Fibroblast of pulmonary artery (primary cell): ENCODE measurements at places on chromosomes 16 and 17.

- DNase-seq, result no peak
Observed at GRCh38 chr16:12311309-12311708, 334.8 kb downstream of the SNX29 start.

DNA sequence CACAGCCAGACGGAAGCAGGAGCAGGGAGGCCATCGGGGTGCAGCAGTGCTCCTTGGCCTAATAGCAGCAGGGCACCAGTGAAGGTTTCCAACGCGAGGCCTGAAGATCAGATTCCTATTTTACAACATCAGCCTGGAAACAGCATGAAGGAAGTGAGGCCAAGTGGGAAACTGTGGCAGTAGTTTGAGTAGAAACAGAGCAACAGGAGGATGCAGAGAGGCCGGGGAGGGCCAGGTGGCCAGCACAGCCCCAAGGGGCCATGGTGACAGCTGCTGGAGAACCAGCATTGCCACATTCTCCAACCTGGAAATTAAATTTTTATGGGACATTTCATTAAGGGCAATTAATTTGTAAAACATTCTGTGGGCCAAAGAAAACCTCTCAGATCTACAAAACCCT, 3.4 kb upstream of the ANKRD11 start:
- no peak for DNase-seq

DNA sequence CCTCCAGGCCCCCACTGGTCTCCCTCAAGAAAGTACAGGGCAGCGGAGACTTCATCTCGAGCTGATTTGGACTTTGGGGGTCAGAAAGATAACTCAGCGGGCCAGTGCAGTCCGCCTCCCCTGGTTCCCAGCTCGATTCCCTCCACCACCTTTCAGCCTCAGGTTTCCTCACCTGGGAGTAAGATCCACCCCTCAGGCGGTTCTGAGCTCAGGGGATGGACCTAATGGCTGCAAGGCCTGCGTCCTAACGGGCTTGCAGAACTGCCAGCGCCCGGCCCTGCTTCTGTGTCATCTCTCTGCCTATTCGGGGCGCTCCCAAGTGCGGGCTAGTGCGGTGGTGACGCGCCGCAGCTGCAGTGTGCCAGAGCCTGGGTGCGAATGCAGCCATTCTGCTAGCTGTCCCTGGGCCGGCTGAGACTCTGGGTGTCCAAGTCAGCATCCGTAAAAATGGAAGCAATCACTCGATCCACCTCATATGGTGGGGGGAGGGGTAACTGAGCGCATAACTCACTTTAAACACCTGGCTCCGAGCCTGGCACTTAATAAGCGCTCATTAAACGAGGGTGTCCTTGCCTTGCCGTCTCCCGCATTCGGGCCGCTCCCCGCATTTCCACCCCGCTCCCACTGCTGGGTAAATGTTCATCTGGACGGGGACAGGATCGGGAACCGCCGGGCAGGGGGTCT, 129.6 kb upstream of the LHX1 start:
- DNase-seq, result no peak

- DNase-seq, result no peak
Observed at GRCh38 chr17:62618647-62619416, 8.6 kb upstream of the MRC2 start.

DNA sequence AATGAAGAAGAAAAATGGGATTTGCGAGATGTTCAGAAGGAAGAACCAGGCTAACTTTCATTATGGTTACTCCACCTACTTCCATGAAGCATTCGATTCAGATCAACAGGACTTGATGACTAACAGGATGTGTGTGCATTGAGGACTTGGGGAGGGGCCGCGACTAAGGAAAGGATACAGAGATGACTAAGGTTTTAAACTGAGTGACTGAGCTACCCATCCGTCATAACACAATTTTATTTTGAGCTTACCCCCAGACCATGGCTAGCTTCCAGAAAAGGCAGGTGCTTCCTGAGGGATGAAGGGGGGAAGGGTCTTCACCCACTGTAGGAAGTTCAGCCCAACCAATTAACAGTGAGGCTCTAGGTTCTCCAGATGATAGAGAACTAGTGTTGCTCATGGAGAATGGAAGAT, 2.5 kb upstream of the CDYL2 start:
- DNase-seq, result peak; percentile 76

- no peak for DNase-seq
Observed at GRCh38 chr16:10180042-10180770, 2.0 kb downstream of the GRIN2A start.

GRCh38 chr16:17532338-17532995, 61.7 kb upstream of the XYLT1 start:
- no peak for DNase-seq

- no peak for DNase-seq
Observed at GRCh38 chr17:42673266-42673884, 3.4 kb downstream of the PLEKHH3 start.

GRCh38 chr16:4005281-4005680, 111.0 kb downstream of the ADCY9 start:
- no peak for DNase-seq

- no peak for DNase-seq
Observed at GRCh38 chr16:30669903-30670824, 11.9 kb downstream of the FBRS start.

DNA sequence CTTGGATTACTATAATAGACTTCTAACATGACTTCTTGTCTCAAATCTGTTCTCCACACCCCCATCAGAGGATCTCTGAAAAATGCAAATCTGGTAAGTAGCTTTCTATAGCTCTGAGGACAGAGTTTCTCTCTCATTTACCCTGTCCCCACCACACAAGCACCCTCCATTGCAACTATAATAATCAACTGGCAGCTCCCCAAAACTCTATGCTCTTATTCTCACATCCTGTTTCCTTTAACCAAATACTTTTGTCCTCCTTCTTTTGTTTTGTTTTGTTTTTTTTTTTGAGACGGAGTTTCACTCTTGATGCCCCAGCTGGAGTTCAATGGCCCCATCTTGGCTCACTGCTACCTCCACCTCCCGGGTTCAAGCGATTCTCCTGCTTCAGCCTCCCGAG, 73.4 kb downstream of the HELZ start:
- DNase-seq, result no peak

- DNase-seq, result no peak
Observed at GRCh38 chr16:79868841-79869240, 268.3 kb upstream of the MAF start.

GRCh38 chr17:69175625-69176456, 34.1 kb upstream of the ABCA6 start:
- peak; percentile 94 for DNase-seq

GRCh38 chr16:2428051-2428783, 1.0 kb upstream of the CCNF start:
- peak; percentile 27 for DNase-seq

- DNase-seq, result peak; percentile 63
Observed at GRCh38 chr17:71180801-71181385, 939.9 kb upstream of the SOX9 start.

- DNase-seq, result no peak
Observed at GRCh38 chr16:1343428-1344242, 8.0 kb downstream of the TSR3 start.

DNA sequence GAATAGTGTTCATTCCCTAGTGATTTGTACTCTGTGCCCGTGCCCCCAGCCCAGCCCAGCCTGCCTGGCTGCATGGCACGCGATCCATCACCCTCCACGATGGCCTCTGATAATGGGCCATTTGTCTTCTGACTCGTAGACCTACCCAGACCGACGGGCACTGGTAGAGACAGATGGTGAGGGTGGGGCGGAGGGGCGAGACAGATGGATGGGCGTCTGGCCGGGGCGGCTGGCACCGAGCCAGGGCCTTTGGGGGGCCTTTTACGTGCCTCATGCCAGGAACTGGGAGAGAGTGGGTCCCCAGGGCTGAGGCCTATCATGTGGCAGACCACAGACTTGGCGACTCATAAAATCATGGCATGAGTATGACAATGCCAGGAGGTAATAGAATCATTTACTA, 25.4 kb downstream of the CRHR1 start:
- no peak for DNase-seq

DNA sequence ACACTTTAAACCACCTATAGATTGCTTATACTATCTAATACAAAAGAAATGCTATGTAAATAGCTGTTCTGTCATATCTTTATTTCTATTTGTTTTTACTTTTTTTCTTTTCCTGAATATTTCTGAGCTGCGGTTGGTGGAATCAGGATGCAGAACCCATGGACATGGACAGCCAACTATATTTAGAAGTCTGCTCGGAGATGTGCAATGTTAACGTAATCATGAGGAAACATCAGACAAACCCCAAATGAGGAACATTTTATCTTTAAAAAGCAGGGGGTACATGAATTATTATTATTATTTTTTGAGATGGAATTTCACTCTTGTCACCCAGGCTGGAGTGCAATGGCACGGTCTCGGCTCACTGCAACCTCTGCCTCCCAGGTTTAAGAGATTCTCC, 31.4 kb upstream of the GHDC start:
- DNase-seq, result no peak

DNA sequence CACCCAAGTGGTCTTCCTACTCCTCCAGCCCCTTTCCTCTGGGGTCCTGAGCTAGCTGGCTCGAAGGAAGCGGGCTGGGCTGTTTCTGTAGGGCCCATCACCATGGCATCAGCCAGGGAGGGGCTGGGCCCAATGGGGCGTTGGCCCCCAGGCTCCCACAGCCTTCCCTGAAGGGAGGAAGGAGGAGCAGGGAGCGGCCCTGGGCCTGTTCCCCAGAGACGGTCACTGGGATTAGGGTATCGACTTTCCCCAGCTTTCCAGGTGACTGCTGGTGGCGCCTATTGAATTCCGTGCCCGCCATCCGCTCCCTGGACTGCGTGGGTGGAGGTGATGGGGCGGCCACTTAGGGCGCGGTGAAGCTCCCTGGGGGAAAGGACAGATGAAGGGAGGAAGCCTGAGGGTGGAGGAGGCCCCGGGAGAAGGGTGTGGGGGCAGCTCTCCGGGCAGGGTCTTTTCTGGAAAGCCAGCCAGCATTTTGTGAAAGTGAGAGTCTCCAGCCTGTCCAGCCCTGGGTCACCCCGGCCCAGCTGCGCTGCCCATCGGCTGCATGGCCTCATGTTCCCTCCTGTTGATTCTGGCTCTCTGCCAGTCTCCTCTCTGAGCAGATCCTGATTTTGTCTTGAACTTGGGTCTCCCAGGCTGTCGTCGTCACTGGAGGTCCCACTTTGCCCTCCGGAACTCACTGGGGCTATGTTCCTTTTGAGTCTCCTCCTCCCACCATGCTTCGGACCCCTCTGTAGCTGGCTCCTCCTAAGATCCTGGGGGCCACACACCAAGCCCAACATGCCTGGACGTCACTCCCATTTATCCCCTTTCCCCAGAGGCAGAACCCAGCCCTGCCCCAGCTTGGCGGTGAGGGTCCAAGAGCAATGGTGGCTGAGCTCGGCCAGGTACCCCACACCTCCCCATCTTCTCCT, 9.8 kb downstream of the NHERF1 start:
- DNase-seq, result peak; percentile 43

DNA sequence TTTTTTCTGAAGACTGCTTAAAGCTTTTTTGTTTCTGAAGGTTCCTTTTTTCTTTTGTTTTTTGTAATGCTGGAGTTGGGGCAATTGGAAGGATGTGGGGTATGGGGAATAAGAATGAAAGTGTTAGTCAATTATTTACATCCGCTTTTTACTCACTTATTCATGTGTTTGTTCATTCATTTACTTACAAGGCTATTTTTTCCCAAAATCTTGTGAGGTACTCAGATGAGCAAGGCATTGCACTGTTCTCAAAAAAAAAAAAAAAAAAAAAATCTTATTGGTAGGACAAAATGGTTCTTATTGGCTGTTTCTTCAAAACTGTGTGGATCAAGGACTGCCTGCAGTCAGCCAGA, 55.7 kb downstream of the PLD6 start:
- DNase-seq, result no peak

- no peak for DNase-seq
Observed at GRCh38 chr17:32516940-32517701, 30.3 kb downstream of the CDK5R1 start.

DNA sequence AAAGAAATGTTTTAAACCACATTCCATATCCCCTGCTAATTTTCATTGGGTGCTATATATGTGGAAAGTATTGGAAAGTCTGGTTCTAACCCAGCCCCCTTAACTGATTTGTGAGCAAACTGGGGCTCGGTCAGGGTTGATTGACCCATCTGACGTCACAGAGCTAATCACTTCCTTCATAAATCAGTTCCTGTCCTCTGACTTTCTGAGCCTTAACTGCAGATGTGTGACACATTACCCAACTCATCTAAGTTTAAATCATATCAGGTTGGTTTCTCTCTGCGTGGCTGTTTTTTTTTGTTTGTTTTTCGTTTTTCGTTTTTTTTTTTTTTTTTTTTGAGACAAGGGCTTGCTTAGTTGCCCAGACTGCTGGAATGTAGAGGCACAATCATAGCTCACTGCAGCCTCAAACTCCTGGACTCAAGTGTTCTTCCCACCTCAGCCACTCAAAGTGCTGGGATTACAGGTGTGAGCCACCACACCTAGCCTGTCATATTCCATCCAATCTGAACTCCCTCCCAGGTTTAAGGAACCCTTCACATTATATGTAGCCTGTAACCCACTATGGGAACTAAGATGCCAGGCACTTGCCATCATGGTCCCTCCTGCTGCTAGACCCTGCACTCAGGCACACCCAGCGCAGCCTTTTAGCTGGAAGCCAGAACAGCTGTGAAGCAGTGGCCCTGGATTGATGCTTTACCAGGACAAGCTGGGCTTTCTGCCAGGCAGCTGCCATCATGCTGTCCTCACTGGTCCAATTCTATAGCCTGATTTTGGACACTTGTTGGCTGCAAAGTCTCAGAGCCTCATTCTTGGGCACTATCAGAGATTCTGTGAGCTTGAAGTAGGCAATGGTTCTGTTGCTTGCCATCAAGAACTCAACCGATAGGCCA, 6.9 kb upstream of the BPTF start:
- DNase-seq, result no peak

DNA sequence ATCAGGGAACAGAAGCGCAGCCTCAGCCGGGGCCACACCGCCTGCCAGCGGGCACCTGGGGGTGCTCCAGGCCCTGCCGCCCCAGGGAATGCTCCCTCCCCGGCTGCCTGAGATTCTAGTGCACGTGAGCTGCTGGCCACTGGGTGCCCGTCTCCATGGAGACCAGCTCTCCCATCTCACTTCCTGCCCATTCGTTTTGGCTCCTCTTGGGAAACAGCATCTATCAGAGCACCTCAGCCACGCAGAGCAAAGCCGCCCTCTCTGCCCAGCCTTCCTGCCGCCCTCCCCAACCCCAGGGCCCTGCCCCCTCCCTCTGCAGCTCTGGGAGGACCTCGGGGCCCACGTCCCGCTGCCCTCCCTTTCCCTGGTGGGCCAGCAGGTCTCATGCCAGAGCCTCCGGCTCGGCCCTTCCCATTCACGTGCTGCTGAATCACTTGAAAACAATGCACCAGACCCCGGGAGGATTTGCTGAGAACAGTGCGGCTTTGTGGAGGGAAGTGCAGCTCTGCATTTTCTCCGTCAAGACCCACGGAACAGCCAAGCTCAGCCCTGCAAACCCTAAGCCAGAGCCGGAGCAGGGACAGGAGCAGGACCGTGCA, 19.4 kb downstream of the CEP295NL start:
- peak; percentile 98 for DNase-seq

- no peak for DNase-seq
Observed at GRCh38 chr17:80650751-80651518, 106.3 kb downstream of the RPTOR start.

DNA sequence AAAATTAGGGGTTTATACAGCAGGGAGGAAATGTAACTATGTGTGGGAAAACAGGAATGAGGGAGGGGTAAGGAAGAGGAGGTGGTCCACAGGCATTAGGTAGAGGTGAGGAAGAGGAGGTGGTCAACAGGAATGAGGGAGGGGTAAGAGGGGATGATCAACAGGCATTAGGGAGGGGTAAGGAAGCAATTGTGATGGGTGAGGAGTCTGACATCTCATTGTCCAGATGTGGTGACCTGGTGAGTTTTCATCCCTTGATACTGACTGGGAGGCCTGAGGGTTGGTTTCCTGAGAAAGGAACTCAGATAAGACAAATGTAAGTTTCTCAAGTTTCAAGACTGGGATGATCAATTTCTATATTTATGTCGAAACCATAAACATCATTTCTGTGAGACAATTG, 206.2 kb upstream of the C16orf82 start:
- DNase-seq, result no peak
